DMS153 (cell line): ENCODE measurements at places on chromosomes 6 and 20.

DNA sequence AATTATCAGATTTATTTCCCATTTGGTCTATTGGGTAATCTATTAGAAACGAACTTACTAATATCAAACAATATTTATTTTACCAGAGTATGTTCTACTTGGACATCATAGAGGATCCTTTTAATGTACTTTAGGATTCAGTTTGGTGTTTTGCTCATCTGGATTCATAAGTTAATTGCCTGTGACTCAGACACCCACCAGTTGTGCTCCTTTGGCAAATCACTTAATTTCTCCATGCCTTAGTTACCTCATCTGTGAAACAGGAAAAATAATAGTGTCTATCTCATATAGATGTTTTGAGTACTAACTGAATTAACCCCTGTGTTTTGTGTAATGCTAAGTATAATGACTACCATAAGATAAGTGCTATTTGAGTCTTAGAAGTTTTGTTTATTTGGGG, 292.1 kb downstream of the LAMA2 start:
- no peak for DNase-seq

DNA sequence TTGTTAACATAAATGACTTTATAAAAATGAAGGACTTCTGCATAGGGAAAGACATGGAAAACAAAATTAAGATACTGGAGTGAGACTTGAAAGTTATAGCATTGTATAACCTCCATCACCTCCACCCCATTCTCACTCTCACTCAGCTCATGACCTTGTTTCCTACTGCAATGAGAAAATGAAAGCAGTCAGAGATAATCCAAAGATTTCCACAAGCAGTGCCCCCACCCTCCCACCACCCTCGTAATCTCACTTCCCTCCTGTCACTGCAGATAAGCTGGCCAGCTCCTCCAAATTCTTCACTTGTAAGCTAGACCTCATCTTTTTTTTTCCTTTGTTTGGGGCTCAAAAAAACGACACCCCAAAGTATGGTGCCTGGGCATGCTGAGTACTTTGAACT, 52.9 kb upstream of the PROKR2 start:
- DNase-seq, result no peak

GRCh38 chr20:20211274-20211987, 156.5 kb upstream of the INSM1 start:
- DNase-seq, result no peak

- DNase-seq, result no peak
These were observed 128.8 kb downstream of the PHACTR1 start for GRCh38 chr6:12845224-12846004.

- no peak for DNase-seq
These were observed 613 bp upstream of the SASH1 start for GRCh38 chr6:148342100-148342349.

DNA sequence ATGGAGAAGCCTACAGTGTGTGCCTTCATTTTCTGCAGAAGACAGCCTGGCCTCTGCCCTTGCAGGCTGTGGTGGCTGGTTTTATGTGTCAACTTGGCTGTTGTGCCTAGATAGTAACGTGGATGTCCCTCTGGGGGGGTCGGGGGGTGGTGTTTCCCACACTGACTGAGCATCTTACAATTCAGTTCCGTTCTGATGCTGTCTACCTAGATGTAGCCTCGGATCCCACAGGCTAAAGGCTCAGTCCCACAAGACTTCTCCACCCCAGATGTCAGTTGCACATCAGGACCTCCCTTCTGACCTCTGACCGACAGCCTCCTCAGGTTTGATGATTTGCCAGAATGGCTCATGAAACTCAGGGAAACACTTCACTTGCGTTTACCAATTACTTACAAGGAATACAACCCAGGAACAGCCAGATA, 4.4 kb downstream of the PYGB start:
- no peak for DNase-seq

- no peak for DNase-seq
These were observed 50.5 kb downstream of the EYA4 start for GRCh38 chr6:133291671-133292070.

DNA sequence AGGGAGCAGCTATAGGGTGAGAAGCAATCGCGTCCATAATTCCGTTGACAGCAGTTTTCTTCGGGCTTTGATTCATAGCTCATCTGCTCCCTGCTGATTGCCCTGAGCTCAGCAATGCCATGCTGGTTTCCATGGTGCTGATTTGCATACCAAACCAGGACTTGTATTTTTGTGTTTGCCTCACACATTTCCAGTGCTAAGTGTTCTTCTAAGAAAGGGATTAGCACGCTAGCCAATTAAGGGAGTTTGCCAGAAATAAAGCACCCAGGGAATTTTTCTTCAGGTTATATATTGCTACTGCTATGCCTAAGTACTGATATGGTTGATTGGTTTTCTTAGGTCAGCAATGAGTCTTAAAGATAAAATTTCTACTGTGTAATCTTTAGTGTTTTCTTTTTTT, 177.6 kb downstream of the PLCB1 start:
- no peak for DNase-seq

DNA sequence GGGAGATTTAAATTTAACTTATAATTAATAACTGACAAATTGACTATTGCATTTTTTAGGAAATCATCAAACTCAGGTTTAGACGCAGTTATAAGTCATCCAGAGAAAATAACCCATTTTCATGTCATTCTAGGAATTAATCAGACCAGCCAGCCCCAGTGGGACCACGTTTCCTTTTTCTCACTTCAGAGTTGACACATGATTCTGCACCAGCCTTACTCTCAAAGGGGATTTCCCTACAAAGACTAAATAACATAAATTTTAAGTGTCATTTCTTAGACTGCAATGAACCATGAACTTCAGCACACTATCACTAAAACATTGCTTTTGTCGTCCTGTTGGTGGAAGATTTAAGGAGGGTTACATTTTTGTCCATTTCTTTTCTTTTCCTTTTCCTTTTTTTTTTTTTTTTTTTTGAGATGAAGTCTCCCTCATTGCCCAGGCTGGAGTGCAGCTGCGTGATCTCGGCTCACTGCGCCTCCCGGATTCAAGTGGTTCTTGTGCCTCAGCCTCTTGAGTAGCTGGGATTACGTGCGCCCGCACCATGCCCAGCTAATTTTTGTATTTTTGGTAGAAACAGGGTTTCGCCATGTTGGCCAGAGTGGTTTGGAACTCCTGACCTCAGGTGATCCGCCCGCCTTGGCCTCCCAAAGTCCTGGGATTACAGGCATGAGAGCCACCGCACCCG, 3.6 kb downstream of the IPCEF1 start:
- DNase-seq, result no peak
